Fibroblast of pulmonary artery (primary cell): ENCODE measurements at places on chromosomes 2 and 18.

DNA sequence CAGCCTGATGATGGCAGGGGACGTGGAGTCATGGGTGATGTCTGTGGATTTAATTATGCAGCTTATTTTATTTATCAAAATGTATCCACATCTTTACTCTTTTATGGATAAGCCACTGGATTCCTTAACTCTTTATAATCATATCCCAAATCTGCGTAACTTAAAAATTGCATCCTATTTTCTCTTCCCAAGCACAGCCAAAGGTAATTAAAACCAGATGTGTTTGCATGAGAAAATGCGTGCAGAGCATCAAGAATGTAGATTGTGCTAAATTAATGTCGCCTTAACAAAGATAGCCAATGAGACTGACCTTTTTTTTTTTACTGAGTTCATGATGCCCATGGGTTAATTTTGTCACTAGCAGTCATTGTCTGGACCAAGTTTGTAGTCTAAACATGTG lies 10.0 kb downstream of the SH3RF3 start:
- no peak for DNase-seq

- DNase-seq = no peak
These were observed 87.1 kb upstream of the RAB6C start for GRCh38 chr2:129892360-129892759.

GRCh38 chr2:85861650-85862049 lies 27.1 kb downstream of the ST3GAL5 start:
- DNase-seq = no peak

- DNase-seq = peak; percentile 21
These were observed 535 bp downstream of the ATG4B start for GRCh38 chr2:241637795-241638660.

DNA sequence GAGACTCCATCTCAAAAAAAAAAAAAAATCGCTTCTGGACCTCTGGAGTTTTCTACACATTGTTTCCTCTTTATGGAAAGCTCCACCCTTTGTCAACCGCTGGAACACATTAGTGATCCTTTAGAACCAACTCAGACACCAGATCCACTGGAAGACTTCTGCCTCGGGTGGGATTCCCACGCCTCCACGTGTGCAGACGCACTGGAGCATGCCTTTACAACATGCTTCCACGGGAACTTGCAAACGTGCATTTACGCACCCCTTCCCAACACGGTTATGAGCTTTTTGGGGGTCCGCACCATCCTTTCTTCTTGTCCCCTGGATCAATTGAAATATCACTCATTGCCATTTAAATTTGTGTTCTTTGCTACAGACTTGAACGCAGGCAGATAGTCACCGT lies 5.1 kb downstream of the CYS1 start:
- DNase-seq = no peak

- no peak for DNase-seq
These were observed 52.4 kb downstream of the ITSN2 start for GRCh38 chr2:24307961-24308360.

- DNase-seq = no peak
These were observed 379.8 kb downstream of the TSN start for GRCh38 chr2:122135021-122135937.

- no peak for DNase-seq
These were observed 123.8 kb downstream of the SPTBN1 start for GRCh38 chr2:54579682-54580620.
